Left lung (tissue), 14 donors: ENCODE measurements at places on chromosomes 7 and 10. TPM values are rescaled to one million over a fixed set of nuclear protein-coding genes. Genes with fewer than 3 reads are reported as not detected.

DNA sequence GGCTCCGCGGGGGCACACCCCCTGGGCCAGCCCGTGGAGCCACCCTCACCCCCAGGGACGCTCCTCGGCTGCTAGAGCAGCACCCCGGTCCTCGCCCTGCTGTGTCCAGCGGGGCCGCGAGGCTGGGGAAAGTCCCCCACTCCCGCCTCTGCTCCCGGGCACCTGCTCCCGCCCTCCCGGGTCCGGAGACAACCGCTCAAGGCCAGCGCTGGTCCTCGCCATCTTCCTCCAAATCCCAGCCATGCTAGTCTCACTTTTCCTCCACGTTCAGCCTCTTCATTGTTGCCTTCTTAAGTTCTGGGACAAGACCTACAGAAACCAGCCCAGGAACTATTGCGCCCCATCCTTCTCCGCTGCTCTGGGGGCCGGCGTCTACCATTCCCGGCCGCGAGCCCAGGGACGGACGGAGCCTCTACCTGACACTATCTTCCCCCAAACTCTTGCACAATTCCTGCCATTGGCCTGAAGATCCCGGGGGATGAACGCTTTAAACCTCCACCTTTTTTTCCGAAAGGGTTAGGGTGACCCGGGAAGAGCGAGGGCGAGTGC lies 4.8 kb upstream of the KCP start:
- DNase-seq = no peak

GRCh38 chr7:130367836-130368746 lies 12.2 kb upstream of the CPA1 start:
- no peak for DNase-seq

DNA sequence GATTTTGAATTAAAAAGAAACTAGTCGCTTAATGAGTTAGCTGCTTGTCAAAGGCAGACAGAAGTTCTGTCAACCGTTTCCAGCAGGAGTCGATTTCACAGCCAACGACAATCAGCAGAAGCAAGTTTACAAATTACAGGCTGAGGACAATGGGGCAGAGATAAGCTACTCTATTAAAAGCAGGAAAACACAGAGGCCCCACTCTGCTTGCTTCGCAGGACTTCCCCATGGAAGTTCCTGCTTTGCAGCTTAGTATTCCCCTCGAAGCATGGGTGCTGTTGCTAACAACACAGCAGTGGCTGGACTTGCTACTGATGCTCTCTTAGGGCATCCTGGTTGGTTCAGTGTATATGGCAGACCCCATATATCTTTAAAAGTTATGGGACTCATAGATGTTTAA lies 50.8 kb upstream of the KLF6 start:
- DNase-seq = no peak

Gene TAS2R3
- total RNA-seq = 2.7 TPM

Gene CAV2
- 210 TPM for total RNA-seq

Gene RPA3
- total RNA-seq = 28.5 TPM

- DNase-seq = no peak
These were observed 165.7 kb downstream of the PARD3 start for GRCh38 chr10:34649385-34649784.

DNA sequence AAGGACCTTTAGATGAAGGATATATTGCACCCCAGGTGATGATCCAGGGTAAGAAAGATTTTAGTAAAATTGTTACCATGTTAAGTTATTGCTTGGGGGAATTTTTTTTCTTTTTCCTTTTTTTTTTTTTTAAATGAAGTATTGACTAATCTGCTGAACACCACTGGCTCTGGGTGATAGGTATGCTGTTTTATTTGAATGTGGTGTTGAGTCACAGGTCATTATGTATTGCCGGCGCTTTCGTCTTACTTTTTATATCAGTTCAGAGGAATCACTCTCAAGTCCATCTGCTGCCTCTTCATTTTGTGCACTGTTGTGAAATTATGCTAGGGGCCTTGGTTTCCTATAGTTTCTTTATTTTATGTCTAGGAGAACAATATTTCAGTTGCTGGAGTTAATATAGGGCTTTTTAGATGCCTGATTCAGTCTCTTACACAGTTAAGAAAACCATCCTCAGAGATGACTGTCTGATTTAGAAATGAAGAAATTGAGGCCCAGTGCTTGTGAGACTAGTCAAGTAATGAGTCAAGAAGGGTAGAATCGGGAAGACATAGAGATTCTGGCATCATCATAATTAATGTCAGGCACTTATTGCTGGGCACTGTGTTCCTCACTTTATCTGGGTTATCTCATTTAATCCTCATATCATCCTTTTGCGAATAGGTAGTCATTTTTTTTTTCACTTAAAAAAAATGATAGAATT lies 38.7 kb downstream of the NRF1 start:
- no peak for DNase-seq

DNA sequence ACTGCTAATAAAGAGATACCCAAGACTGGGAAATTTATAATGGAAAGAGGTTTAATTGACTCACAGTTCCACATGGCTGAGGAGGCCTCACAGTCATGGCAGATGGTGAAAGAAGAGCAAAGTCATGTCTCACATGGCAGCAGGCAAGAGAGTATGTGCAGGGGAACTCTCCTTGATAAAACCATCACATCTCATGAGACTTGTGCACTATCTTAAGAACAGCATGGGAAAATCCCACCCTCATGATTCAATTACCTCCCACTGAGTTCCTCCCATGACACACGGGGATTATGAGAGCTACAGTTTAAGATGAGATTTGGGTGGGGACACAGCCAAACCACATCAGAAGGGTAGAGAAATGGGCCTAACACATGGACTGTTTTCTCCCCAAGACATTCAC lies 156.3 kb downstream of the CCDC71L start:
- no peak for DNase-seq
